ENCODE measurements at places on chromosomes 13 and 19. TPM values are rescaled to one million over a fixed set of nuclear protein-coding genes. Genes with fewer than 3 reads are reported as not detected.

GRCh38 chr19:31890230-31890629 lies 455.2 kb upstream of the ZNF507 start:
- DNase-seq: no peak

GRCh38 chr19:3330047-3330446 lies 36.3 kb upstream of the NFIC start:
- DNase-seq: no peak

GRCh38 chr19:11067356-11068113 lies 21.7 kb upstream of the LDLR start:
- DNase-seq: no peak

- no peak for DNase-seq
Observed at GRCh38 chr19:7395360-7396066, 46.8 kb downstream of the ARHGEF18 start.

The GRIK5 gene
- total RNA-seq: 15.5 TPM

DNA sequence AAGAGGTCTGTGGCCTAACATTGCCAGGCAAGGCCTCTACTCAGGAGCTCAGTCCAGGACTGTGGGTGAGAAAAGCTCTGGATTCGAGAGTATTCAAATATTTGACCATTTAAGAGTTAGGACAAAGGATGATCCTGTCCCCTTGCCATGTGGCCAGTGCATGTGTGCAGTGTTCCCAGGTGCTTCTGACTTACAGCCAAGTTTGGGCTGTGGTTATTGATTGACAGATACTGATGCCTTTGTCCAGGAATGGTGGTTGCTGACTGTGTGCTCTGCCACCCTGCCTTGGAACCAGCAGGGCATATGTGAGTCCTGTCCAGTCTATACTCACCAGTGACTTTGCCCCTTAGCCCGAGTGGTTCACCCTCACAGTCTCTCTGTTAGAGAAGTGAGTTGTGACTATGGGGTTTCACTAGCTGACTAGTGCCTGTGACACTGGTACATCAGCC lies 51.9 kb downstream of the GARRE1 start:
- DNase-seq: peak; percentile 37

DNA sequence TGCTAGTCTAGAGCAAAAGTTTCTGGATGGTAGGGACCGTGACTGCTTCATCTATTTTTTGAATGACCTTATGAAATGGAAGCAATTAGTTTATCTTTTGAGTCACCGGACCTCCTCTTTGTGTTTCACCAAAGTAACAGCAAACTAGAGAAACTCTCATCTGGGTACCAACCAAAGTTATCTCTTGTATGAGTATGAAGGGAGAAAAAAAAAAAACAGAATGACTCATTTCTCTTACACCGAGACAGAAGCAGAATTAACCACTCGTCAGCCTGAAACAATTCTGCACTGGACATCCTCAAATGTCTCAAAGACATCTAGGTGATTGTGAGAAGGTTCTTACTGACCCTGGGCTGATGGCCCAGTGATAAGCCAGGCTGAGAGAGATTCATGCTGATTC lies 18.3 kb downstream of the ZNF100 start:
- no peak for DNase-seq

DNA sequence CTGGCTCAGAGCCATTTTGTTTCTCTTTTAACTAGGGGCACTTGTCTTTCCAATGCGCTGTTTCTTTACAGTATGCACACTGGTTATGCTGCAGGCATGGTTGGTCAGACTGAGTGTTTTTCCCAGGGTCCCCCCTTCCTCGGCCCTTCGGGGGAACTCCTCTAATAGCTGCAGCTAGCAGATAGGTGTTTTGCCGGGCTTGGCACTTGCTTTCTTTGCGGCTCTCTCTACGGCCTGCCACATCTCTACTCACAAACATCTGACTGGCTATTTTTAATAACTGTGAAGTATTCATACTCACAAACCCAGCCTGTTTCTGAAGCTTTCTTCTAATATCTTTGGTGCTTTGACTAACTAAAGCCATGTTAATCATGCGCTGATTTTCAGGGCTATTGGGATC lies 89.4 kb downstream of the SLC25A15 start:
- no peak for DNase-seq

DNA sequence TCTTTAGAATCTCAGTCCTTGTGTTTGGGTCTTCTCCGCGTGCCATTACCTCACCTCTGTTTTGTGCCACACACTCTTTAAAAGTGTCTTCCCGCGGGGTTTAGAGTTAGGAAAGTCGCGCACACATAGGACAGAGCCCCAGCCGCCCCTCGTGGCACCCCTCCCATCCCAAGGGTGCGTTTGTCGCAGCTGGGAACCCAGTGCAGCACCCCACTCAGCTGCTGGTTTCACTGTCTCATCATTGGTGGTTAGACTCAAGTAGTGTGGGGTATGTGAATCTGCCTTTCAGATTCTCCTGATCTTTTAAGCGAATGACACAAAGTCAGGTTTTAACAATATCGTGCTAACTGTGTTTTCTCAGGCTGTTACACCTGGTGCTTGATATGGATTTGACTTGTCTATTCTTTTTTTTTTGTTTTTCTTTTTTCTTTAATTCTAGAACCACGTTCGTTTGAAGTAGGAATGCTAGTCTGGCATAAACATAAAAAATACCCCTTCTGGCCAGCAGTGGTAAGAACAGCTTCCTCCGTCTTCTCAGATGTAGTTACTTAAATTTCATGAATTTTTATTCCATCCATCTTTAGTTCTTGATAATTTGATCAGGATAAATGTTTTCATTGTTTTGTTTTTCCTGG lies 19.5 kb upstream of the NDUFS7 start:
- DNase-seq: no peak

DNA sequence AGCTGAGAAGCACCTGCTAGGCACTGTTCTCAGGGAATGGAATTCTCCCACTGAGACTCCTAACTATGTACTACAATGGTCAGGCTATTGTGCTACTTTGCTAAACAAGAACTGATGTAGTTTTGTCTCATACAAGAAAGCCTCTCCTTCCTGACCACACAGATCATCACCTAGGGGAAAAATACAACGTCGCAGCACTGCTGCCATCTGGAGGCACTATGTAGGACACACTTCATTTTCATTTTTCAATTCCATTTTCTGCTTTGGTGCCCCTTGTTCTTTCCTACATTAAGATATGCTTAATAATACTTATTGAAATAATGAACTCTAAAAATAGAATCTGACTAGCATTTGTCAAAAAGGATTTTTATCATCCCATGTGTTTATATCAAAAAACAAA lies 21.1 kb downstream of the PROSER1 start:
- DNase-seq: no peak

The PSG3 gene
- total RNA-seq: not detected

DNA sequence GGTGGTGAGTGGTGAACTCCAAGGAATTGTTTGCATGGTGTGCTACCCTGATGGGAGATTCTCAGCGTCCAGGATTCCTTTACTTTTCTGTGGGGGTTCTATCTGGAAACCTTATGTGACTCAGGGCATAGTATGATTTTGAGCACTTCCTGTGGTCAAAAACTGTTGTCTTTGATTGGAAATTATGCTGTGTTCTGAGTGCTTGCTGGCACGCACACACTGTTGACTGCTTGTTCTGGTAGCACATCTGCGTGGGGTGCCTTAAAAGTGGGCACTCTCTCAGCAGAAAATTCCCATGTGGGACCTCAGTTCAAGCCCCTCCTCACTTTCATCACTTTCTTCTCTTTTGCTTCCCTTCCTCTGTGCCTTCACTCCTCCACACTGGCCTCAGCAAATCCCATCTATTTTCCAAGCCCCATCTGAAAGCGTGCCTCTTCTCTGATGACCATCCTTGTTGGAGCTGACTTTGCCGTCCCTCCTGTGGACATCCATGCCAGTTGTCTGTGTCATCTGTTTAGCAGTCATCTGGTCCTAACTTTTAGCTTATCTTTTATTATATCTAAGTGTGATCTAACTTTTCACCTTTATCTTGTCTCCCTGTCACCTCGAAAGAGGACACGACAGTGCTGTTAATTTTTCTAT lies 56.4 kb upstream of the NPAS1 start:
- no peak for DNase-seq

GRCh38 chr13:33352041-33352440 lies 66.5 kb upstream of the STARD13 start:
- no peak for DNase-seq

- no peak for DNase-seq
Observed at GRCh38 chr19:33499671-33500506, 21.7 kb downstream of the PEPD start.

The CYP2A7 gene
- total RNA-seq: not detected

DNA sequence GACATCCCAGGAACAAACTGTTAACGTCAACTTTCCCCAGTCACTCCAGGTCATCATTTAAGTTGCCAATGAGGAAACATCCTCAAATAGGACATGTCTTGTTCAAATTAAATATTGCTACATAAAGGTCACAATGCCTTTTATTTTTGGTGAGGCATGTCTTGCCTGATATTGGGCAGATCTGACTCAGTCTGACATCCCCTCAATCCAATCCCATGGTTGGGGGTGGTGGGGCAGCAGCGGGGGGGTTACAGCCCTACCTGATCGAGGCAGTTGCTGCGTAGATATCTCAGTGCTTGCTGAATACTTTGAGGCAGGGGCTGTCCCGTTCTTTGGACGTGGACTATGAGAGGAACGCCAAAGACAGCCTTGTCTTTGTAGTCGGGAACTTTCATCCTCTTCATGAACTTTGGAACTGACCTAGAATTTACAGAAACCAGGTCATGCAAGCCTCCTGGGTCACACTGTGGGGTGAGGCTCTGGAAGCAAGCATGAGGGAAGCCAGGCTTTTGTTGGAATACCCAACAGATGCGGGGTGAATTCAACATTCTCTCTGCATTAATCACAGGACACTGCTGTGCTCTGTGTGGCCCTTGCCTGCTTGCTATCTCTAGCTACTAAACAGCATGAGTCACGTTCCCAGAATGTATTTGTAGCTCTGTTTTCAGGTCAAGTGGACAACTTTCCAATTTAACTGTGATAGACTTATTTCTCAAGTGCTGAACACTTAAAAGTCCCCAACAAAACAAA lies 109.8 kb downstream of the KL start:
- DNase-seq: no peak

- DNase-seq: peak; percentile 91
Observed at GRCh38 chr19:13151605-13152355, 1.6 kb downstream of the IER2 start.

GRCh38 chr19:14393329-14393728 lies 12.1 kb downstream of the ADGRE5 start:
- DNase-seq: no peak

DNA sequence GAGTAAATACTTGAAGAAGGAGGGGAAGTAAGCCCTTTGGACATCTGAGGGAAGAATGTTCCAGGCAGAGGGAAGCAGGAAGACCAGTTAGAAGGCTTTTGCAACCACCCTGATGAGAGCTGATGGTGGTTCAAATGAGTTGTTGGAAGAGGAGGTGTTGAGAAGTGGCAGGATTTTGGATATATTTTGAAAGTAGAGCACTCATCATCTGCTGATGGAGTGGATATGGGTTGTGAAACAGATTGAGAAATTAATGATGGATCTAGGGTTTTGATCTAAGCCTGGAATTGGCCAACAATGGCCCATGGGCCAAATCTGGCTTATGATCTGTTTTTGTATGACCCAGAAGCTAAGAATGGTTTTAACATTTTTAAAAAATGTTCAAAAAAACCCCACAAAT lies 230.7 kb downstream of the NDFIP2 start:
- no peak for DNase-seq

The SIGLEC14 gene
- 0.75 TPM for total RNA-seq

The SULT2B1 gene
- total RNA-seq: not detected

The F10 gene
- 15.8 TPM for total RNA-seq

The FGF21 gene
- total RNA-seq: not detected

DNA sequence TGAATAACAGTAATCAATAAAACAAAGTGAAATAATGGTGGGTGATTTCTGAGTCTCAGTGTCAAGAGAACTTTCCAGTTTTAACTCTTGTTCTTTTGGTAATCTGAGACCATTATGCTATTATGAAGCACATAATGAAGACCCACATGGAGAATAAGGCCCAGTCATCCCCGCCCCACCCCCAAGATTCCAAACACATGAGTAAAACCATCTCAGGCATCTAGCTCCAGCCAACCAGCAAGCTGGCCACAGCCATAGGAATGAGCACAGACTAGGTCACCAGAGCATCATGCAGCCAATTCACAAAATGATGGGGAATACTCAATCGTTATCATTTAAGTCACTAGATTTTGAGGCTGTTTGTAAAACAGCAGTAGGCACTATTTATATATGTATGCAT lies 1769.0 kb upstream of the PCDH20 start:
- no peak for DNase-seq

DNA sequence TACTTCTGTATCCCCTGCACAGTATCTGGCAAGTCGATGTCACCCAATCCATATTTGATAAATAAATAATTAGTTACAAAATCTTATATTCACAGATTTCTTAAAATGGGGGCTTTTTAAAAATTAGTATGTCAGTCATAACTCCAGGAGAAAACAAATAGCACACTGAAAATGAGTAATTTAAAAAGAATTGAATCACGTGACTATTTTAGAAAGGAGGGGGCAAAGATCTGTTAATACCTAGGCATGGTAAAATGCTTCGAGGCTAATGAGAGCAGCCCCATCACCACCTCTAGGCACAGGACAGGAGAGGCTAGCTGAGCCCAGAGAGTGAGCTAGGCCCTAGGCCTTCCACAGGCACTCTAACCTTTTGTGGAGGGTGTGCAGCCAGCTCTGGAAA lies 94.7 kb downstream of the FREM2 start:
- no peak for DNase-seq

The MUC16 gene
- total RNA-seq: 0.32 TPM

GRCh38 chr19:48540110-48540509 lies 11.9 kb upstream of the SULT2B1 start:
- no peak for DNase-seq

The CLEC17A gene
- not detected for total RNA-seq

The ZNF611 gene
- total RNA-seq: 13.1 TPM

The FUT1 gene
- 3.8 TPM for total RNA-seq

DNA sequence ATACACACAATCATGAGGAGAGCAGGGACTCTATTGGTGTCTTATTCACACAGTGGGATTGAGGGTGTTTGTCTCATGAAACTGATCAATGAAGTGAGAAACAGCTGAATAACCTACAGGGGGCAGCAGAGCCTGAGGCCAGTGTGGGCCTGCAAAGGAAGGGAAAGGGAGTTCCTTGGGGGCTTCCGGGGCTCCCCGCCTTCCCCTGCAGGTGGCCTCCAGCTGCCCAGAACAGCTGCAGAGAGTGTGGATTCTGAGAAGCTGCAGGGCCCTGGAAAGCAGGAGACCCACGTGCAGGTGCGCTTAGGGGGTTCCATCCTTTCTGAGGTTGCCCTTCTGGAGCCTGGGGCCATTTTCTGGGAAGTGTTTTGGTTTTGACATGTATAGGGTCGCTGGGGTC lies 20.1 kb downstream of the ZNF763 start:
- DNase-seq: no peak

The GSX1 gene
- not detected for total RNA-seq

- no peak for DNase-seq
Observed at GRCh38 chr19:41552558-41552957, 23.4 kb upstream of the CEACAM21 start.

DNA sequence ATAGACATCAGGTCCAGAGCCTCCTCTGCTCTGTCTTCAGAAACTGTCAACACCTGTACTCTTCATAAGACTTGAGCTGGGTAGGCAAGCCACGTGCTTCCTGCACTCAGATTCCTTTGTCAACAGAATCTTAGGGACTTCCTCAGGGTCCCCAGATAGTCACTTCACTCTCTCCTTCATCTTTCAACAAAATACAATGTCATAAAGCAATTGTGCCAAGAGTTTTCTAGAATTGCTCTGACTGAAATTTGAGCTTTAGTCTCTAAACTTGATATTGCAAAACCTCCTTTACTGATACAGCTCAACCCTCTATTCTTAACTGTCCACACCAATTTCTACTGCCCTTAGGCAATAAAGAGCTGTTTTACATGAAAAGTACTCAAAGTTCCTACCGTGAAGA lies 179.9 kb downstream of the IRS2 start:
- no peak for DNase-seq

The C1QTNF9B gene
- not detected for total RNA-seq

The ZIC2 gene
- not detected for total RNA-seq

The ZNF442 gene
- 0.21 TPM for total RNA-seq
